Lung microvascular endothelial cell (primary cell): ENCODE measurements at places on chromosomes 12 and 14. TPM values are rescaled to one million over a fixed set of nuclear protein-coding genes. Genes with fewer than 3 reads are reported as not detected.
A peak's percentile ranks its signal among the peaks of the same experiment; 100 is the strongest.

GRCh38 chr12:45914090-45914489 lies 76.3 kb downstream of the SCAF11 start:
- DNase-seq = no peak

GRCh38 chr12:77772676-77773298 lies 57.9 kb upstream of the NAV3 start:
- no peak for DNase-seq

GRCh38 chr12:109701064-109701463 lies 12.6 kb upstream of the FAM222A start:
- no peak for DNase-seq

- peak; percentile 54 for DNase-seq
These were observed 13.7 kb downstream of the OR6J1 start for GRCh38 chr14:22630486-22630885.

DNA sequence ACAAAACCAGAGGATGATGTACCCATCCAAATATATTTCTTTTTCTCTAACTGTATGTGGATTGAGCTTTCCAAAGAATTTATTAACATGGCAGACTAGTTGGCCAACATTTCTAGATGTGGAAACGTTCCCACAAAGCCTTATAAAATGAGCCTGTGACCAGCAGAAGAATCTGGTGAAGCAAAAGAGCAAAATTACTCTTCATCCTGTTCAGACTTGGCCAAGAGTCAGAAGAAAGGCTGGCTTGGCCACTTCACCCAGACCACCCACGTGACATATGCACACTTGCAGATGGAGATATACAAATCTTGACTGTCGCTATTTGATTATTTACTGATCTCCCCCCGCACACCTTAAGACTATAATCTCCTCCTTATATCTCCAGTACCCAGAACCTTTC lies 96.7 kb downstream of the NUAK1 start:
- DNase-seq = no peak

DNA sequence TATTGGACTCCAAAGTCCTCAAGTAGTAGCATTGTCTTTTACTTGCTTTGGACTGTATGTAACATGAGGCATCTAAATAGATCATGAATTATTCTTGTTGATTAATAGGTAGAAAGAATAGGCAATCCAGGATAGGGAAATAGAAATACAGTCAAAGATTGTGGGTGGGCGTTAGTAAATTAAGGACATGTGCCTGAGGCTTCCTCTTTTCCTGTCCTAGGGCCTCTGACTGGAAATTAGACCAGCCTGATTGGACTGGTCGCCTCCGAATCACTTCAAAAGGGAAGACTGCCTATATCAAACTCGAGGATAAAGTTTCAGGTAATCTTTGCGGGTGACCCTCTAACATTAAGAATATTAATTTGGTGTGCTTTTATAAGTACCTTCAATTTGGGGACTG lies 7.6 kb downstream of the NECAP1 start:
- DNase-seq = no peak

DNA sequence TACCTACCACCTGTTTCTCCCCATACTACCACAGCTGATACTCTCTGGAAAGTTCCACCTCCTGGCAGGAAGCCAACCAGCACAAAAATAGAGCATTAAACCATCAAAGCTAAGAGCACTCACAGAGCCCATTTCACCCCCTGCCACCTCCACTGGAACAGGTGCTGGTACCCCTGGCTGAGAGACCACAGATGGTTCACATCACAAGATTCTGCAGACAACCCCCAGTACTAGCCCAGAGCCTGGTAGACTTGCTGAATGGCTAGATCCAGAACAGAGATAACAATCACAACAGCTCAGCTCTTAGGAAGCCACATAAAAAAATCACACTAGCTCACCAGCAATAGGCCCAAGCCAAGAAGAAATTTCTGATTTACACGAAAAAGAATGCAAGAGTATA lies 855.2 kb downstream of the FSCB start:
- no peak for DNase-seq

DNA sequence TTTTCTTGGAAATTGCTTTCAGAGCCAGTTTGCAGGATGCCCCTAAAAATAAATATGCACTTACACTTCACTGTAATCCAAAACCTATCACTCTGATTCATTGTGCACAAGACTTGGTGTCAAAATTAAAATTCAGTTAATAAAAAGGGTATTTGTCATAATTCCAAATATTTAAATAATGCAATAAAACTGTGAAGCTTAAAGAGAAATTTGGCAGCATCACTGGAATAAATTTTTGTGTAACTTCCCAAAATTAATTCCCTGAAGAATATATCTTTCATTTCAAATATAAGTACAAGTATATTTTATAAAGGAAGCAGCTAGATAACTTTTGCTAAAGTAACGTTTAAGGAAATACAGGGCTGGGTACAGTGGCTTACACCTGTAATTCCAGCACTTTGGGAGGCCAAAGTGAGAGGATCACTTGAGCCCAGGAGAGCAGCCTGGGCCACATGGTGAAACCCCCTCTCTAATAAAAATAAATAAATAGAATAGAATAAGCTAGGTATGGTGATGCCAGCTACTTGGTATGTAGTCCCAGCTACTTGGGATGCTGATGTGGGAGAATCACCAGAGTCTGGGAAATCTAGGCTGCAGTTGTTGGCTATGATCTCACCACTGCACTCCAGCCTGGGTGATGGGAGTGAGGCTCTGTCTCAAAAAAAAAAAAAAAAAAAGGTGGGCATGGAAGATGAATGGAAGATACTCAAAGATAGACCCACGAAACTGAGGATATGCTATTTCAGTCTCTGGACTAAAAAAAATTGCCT lies 233.8 kb downstream of the FBXL14 start:
- DNase-seq = no peak

DNA sequence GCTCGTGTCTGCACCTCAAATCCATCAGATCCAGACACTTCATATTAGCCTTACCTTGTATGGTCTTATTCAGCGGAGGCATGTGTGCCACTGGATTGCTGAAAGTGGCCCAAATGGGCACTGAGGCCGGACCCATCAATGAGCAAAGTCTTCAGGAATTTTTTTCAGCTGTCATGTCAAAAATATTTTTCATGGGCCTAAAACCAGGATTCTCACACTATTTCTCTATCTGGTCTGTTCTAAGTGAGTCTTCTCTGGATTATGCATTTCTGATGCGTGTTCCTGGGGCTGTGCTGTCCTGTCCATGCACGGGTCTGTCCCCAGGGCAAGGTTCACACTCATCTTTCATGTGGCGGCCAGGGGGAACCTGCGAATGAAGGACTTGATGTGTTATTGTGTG lies 94.6 kb downstream of the KCNA5 start:
- DNase-seq = no peak

- DNase-seq = no peak
These were observed 62.9 kb downstream of the CCDC91 start for GRCh38 chr12:28253161-28253641.

ZNF26 gene
- total RNA-seq = 4.6 and 9.9 TPM in 2 replicates

TMEM132D gene
- total RNA-seq = not detected in 2 replicates

SPIC gene
- total RNA-seq = not detected in 2 replicates

INHBC gene
- total RNA-seq = not detected in 2 replicates

EIF2S3B gene
- total RNA-seq = 0.60 and 7.8 TPM in 2 replicates

NFYB gene
- total RNA-seq = 9.2 and 11.7 TPM in 2 replicates

M6PR gene
- total RNA-seq = 205 and 283 TPM in 2 replicates

LRCOL1 gene
- 1.3 and 2.2 TPM in 2 replicates for total RNA-seq
